ENCODE measurements at places on chromosomes 5 and 9.

DNA sequence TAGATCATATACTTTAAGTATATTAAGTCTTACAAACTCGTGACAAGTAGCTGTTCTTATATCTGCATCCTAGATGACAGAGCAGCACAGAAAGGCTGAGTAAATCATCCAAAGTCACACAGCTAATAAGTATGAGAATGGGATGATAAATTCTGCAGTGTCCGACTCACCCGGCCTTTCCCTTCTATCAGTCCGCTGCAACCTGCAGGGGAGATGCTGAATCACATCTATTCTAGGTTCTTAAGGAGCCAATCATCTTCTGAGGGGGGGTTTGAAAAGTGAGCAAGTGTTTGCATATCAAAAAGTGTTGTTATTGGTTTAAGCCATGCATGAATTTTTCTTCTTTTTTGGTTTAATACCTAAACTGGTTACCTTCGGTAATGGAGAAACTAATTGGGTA, 38.9 kb downstream of the ADAMTS16 start:
- no peak for DNase-seq

- DNase-seq = no peak
Observed at GRCh38 chr9:2403701-2404100, 217.9 kb upstream of the VLDLR start.

GRCh38 chr9:124454296-124454695, 4.0 kb downstream of the ADGRD2 start:
- DNase-seq = no peak

DNA sequence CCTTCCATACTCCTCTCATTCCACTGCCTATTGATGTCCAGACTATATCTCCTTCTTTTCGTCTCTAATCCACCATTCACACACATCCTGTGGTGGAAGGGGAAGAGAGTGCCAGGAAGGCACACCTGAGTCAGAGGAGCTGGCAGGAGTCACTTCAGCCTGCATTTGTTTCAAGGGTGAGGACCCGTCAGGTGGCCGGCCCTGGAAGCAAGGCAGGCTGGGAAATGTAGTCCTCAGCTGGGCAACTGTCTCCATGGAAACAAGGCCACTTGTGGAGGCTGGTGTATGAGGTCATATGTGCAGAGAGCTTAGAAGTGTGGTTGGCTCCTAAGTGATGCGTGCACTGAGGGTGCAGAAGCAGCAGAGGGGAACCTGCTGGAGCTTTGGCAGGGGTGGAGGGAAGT, 278.4 kb downstream of the NSG2 start:
- no peak for DNase-seq

DNA sequence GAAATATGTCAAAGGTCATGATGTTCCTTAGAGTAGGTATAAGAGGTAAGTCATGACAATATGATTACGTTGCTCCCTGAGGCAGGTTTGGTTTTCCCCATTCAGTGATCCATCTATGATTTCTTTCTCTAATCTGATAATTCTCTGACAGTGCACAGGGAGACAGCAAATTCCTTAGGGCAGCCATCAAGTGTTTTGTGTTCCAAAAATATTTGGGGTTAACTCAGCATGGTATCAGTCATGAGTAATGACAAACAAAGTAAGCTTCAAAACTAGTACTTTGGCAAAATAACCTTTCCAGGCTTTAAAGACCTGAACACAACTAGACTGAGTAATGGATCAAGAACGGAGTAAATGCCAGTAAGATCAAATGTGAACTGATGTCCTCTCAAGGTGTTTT, 55.3 kb upstream of the SPATA31E1 start:
- no peak for DNase-seq

All from stimulated activated CD4-positive, alpha-beta T cell treated with anti-CD3 and anti-CD28 coated beads, Interleukin-4, amount 100 ng/mL, for 48 hours (primary cell).